A549 treated with Mapracorat at 1 μM for 4 hours (cell line): ENCODE measurements at places on chromosomes 5 and 9. TPM values are rescaled to one million over a fixed set of nuclear protein-coding genes. Genes with fewer than 3 reads are reported as not detected.

Gene SYK
- 0.03 to 0.13 TPM in 2 of 5 replicates, not detected in the others for total RNA-seq

Gene AGPAT2
- 68.4 to 107 TPM (median 106 TPM) in 5 replicates for total RNA-seq

Gene HMCN2
- 0.02 to 0.12 TPM (median 0.06 TPM) in 4 of 5 replicates, not detected in the other for total RNA-seq

Gene LECT2
- total RNA-seq = not detected in 5 replicates

Gene PCDHA12
- total RNA-seq = 2.8 to 3.2 TPM (median 3.0 TPM) in 5 replicates

Gene INSL4
- total RNA-seq = 13.9 to 20.2 TPM (median 15.8 TPM) in 5 replicates

Gene FGF10
- total RNA-seq = not detected in 5 replicates

Gene NAA35
- total RNA-seq = 25.2 to 28.8 TPM (median 26.9 TPM) in 5 replicates

Gene SLIT3
- total RNA-seq = 13.2 to 18.6 TPM (median 16.3 TPM) in 5 replicates

Gene DMRTA1
- 0.58 to 0.83 TPM (median 0.70 TPM) in 5 replicates for total RNA-seq

Gene GPR151
- not detected in 5 replicates for total RNA-seq

Gene CCNJL
- 10.0 to 12.3 TPM (median 11.8 TPM) in 5 replicates for total RNA-seq

Gene OR13D1
- total RNA-seq = not detected in 5 replicates

Gene PITX1
- 18.7 to 34.0 TPM (median 30.8 TPM) in 5 replicates for total RNA-seq

Gene TAF1L
- total RNA-seq = not detected in 5 replicates

Gene PCDHA1
- total RNA-seq = 0.06 to 0.23 TPM (median 0.14 TPM) in 5 replicates

Gene MZB1
- 0.29 TPM in 1 of 5 replicates, not detected in the others for total RNA-seq

Gene NR2F1-AS1
- 1.9 to 4.7 TPM (median 3.7 TPM) in 5 replicates for total RNA-seq

Gene TRIM7
- total RNA-seq = 30.1 to 43.0 TPM (median 42.7 TPM) in 5 replicates

Gene ASPN
- total RNA-seq = not detected in 5 replicates

Gene FOCAD
- total RNA-seq = 14.4 to 17.3 TPM (median 16.2 TPM) in 5 replicates
